ENCODE measurements at places on chromosomes 7 and 10.

DNA sequence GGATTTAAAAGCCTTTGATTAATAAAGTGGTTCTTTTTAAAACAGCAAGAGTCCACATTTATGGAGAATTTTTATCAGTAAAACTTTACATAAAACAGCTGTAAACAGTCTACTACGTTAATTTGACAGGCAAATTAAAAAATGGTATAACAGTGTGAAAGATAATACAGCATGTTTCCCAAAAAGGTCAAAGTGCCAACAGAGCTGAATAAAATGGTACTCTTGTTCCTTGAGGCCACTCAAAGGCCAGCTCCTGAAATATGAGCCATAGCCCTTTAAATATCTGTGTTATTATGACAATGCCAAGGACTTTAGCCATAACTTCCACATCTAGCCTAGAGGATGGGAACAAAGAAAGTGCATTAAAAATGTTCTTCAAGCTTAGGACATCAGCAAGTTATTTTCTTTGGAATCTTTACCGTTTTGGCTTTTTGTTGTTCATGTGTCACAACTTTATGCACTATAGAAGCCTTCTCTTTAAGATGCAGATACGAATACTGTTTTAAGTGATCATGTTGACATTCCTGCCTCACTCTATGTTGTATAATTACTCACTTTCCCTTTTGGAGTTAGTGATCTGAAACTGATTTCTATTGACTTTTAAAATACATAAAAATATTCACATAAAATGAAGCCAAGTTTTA lies 165.6 kb downstream of the RNLS start:
- DNase-seq, result no peak

DNA sequence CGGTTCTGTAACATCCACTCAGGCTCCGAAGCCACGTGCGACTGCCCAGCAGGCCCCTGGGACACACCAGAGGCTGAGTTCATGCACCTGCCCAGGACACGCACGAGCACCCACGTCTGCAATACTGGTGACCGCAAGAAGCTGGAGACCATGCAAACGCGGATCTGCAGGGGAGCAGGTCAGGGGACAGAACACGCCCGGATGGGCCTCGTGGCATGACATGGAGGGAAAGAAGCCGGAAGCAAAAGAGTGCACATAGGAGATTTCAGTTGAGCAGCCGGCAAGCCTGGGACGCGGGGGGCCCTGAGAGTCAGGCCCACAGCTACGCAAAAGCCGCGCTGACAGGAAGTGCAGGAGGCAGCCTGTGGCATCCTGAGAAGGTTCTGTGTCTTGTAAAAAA lies 73.7 kb downstream of the FOXL3 start:
- DNase-seq, result peak; percentile 74

- no peak for DNase-seq
Observed at GRCh38 chr7:77320137-77320536, 96.0 kb downstream of the GSAP start.

DNA sequence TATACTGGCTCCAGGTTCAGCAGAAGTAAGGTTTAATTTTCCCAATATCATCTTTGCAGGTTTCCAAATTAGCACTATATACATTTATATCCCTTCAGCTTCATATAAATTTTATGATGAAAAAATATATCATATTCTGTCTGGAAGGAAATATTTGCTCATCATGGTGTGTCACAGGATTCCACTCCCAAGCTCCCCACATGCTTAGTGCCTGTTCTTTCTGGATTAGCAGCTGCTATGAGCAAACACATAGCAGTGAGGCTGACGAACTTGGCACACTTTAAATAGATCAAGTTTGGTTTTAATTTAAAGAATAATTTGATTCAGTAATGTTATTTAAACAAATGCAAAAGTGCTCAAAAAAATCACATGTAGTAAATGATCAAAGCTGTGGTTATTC lies 251.9 kb downstream of the AGMO start:
- DNase-seq, result no peak

GRCh38 chr10:132735923-132736391 lies 50.0 kb downstream of the NKX6-2 start:
- DNase-seq, result no peak

DNA sequence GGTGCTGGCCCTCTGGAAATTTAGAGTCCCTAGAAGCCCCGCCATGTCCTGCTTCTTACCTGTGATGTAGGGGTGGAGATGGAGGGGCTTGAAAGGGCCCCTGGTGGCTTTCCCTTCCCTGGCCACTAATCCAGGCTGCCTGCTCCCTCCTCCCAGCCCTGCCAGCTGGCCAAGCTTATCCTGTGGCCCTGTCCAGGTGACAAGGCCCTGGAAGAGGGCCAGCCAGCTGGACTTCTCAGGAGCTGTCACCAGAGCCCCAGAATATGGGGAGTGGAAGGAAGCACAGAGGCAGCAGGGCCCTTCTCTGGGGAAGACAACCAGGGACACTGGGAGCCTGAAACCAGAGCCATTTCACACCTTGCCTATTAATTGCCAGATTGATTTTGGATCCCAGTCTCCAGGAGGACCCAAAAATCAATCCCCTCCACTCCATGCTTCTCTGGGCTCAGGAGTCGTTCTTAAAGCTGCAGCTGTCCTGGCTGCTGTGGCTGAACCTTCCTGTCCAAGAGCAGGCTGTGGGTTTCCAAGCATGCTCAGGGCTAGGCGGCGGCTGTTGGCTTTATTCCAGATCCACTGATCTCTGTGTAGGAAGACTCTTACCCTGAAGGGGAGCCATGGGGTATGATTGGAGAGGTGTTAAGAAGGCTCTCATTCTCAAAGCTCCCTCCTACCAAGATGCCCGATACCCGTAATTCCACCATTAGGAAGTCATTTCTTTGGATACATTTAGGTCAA lies 52.6 kb upstream of the PCBD1 start:
- no peak for DNase-seq

- DNase-seq, result no peak
Observed at GRCh38 chr10:79424221-79425073, 21.0 kb downstream of the ZCCHC24 start.
